AG08395 (cell line): ENCODE measurements at places on chromosomes 3 and 15.

GRCh38 chr3:134998855-134999254 is 203.8 kb downstream of the EPHB1 start:
- DNase-seq = no peak

GRCh38 chr3:120468635-120469295 is 18.0 kb upstream of the FSTL1 start:
- no peak for DNase-seq

DNA sequence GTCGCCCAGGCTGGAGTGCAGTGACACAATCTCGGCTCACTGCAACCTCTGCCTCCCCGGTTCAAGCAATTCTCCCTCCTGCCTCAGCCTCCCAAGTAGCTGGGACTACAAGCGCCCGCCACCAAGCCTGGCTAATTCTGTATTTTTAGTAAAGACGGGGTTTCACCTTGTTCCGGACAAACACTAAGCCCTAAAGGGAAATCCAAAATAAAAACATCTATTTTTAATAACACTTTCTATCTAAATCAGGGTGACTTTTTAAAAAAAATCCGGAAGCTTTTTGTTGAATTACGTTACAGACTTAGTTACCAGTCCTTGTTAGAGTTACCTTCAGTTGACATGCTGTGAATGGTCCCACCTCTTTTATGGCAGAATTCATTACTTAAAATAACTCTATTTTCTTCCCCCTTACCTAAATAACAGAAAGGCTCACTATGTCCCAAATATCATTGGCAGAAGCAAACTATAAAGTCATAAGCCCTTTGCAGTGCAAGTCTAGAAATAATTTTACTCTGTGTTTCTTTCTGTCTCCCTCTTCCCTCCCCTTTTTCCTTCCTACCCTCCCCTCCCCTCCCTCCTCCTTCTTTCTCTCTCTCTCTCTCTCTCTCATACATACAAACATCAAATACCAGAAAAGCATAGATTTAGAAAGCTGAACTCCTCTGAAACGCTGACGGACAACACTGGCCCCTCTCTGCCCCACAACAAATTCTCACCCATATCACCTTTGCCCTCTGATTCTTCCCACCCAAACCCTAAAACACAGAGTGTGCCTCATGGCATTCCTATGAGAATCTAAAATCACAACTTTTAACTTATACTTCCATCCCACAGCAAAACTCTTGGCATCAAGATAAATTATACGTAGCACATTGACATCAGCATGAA is 18.3 kb downstream of the THBS1 start:
- DNase-seq = no peak

- DNase-seq = no peak
These were observed 108.5 kb downstream of the LPP start for GRCh38 chr3:188262488-188262887.

- DNase-seq = no peak
These were observed 1.9 kb downstream of the TF start for GRCh38 chr3:133747907-133748639.

DNA sequence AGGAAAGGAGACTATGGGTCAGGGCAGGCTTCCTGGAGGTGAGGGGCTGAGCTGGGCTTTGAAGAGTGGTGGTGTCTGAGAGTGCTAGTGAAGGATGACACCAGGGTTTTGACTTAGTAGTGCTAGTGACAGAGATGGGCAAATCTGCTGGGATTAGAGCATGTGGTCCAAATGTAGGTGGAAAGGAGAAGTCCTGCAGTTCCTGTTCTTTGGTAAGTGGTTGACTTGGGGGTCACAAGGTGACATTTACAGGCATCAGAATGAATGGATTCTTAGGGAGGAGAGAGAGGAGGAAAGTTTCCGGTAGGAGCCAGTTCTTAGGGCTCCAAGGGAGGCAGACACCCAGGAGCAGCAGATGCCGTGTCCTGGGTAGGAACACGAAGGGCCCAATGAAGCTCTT is 796 bp upstream of the DOCK3 start:
- DNase-seq = no peak

- no peak for DNase-seq
These were observed 413.7 kb downstream of the PDCD6IP start for GRCh38 chr3:34212175-34212574.

GRCh38 chr3:45873638-45874037 is 12.7 kb upstream of the CCR9 start:
- no peak for DNase-seq

DNA sequence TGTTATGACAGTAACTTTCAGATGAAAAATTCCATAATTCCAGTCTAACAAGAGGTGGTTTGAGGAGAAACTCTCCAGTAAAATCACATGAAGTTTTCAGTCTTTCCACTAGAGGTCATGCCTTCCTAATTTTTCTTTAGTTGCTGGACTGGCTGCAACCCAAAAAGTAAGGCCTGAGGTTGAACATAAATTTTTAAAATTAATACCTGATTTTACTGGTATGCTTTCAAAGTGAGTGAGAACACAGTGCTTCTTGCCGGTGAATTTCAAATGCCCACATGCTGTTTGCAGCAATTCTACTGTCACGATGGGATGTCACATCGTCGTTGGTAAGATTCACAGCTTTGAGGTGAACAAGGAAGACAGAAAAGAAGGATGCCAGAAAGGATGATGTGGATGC is 89.0 kb upstream of the FGF12 start:
- peak; percentile 41 for DNase-seq

- no peak for DNase-seq
These were observed 13.1 kb upstream of the TFG start for GRCh38 chr3:100696161-100696560.

DNA sequence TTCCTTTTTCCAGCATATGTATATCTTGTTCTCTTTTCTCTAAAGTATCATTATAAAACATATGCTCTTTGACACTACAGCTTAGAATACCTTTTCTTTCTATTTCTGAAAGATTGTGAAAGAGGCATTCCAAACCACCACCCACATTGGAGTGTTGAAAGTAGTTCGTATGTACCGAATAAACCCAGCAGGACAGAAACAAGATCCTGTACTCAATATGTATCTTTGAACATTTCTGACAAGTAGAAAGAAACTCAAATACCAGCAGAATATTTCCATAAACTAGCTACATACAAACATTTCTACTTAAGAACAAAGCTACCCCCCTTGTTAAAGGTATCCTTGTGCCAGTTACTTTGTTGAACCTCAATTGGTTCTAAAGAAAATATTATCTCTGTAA is 415.3 kb upstream of the ALCAM start:
- DNase-seq = no peak

DNA sequence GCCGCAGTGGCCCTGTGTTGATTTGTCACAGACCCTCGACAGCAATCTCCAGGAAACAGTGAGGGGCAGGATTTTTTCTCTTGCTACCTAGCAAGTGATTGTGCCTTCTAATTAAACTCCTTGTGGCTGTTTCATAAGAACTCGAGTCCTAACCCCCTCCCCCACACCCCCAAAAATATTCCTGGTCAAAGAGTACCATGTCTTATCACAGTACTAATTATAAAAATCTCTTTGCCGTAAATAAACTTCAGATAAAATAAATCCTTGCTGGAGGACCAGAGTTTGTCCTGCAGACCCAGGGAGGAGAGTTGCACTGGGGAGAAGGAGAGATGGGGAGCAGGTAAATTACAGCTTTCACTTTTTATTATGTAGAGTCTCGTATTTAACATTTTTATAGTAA is 64.3 kb downstream of the FAM174B start:
- no peak for DNase-seq

DNA sequence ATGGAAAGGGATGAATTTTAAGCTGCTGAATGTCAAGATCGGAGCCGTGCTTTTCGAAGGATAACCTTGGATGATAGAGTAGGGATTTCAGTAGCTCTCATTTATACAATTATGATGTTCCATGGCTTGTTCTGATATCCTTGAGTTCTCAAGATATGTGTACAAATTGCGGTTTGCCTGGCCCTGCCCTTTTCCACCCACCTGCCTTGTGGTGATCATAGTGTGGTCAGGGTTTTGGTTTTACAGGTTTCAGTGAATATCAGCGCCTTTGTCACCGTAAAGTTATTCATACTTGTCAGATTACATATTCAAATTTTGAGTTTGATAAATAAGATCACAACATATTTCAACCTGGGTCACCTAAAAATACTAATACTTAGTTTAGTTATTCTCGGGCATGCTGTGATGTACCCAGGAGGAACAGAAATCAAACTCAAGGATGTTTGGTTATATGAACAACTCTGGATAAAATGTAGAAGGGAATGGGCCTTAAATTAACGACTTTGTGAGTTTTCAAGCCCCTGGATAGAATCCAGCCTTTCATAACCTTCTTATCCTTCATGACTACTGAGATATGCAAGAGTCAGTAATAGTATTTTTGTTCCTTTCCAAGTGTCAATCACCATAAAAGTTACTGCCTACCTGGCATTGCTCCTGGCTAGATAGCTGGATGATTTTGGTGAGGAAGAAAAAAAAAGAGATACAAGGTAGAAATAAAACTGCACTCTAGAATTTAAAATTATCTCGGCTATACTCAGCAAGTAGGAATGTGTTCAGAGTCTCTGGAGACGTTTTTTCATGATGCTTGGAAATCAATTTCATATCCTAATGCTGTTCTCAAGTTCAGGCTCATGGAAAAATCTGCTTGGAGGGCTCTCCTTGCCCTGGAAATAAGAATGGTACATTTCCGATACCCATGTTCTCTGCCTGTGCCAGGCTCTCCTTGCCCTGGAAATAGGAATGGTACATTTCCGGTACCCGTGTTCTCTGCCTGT is 209.2 kb upstream of the TPRG1 start:
- DNase-seq = no peak

GRCh38 chr3:190076601-190077394 is 43.9 kb downstream of the P3H2 start:
- DNase-seq = peak; percentile 95

DNA sequence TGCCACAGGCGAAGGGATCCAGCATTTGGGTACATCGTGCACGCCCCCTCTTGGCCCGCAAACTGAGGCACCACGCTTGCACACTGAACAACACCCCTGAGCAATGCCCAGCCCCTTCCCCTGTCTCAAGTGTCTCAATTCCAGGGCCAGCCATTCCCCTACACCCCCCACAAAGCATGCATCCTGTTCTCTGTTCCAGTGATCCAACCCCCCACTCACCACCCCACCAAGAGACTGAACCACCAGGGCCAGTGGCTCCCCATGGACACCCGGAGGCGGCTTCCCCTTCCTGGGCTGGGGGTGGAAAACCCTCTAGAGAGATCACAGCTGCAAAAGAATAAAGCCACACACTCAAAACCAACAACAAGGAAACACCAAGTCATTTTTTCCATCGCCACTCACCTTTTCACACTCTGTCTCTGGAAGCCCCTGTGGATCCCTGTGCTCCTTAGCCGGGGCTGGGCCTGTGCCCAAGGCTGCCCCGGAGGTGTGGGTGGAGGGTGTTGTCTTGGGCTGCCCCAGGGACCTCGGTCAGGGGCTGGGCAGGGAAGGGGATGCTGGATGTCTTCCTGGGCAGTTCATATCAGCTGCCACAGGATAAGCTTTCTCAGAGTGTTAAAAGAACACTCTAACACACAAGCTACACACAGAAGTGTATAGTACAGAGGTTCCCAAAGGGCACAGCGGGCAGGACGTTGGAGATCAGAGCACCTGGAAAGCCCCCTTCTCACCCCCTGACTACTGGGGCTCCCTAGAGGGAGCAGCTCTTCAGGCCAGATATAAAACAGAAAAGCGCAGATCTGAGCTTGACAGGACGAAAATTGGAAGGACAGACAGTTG is 92.5 kb downstream of the CHSY1 start:
- no peak for DNase-seq

DNA sequence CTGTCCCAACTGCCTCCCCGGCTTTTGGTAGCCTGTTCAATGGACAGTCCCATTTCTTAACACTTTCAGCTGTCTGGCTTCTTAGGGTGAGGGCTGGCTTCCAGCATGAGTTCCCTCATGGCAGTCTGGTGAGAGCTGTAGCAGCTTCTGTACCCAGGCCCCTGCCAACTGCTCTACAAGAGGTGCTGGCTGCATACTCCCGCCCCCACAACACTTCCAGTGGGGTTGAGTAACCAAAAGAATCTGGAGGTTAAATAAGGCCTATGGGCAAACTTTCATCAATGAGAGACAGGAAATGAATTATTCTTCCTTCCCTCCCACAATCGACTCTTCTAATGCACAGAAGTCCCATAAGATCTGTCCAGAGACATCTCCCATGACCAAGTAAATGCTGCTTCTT is 145.0 kb downstream of the NEK10 start:
- peak; percentile 36 for DNase-seq

DNA sequence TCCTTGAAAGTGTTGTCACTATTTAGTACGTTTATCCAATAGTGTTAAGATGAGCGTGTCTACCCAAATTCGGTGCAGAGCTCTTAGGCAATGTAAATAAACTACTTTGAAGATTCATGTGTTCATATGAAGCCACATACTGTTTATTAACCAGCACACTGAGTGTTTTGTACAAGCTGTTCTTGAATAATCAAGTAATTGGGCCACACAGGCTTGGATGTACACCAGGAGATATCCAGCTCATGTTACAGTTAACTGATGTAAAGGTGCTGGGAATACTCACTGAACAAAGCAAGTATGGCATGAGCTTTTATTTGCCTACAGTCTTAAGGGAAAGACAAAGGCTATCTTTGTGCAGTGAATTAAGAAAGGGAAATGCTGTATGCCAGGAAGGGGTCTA is 632 bp upstream of the DHX36 start:
- DNase-seq = no peak

DNA sequence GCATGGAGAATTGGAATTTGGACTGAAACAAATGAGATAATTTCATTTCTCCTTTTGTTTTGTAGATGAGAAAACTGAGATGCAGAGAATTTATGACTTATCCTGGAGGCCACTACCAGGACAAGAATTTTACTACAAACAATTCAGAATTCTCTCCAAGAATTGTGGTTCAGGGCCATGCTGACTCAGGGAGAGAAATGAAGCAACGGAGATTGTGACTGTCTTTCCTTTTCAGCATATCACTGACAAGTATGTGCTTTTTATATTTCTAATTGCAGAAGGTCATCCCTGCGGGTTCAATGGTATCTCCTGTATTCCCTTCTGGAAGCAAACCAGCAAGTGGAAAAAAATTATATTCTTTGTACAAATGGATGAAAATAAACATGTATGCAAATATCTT is 170.8 kb upstream of the MITF start:
- no peak for DNase-seq

GRCh38 chr15:49331442-49331841 is 91.6 kb upstream of the FGF7 start:
- DNase-seq = no peak

DNA sequence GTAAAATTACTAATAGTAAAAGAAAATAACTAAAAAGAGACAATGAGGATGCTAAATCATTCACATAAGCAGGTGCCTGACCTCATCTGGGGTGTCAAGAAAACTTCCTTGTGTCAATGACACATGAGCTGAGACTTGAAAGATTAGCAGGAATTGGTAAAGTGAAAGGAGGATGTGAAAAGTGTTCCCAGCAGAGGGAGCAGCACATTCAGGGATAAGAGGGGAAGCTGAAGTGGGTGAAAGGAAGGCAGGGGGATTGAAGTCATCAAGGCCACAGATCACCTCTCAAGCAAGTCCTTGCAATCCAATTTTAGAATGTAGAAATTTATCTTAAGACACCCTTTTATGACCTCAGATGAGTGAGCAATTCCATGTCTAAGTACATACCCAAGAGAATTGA is 60.2 kb upstream of the ACP3 start:
- DNase-seq = no peak

- DNase-seq = no peak
These were observed 2.4 kb upstream of the CORO2B start for GRCh38 chr15:68576235-68576892.
